ENCODE measurements at places on chromosomes 4 and X.

DNA sequence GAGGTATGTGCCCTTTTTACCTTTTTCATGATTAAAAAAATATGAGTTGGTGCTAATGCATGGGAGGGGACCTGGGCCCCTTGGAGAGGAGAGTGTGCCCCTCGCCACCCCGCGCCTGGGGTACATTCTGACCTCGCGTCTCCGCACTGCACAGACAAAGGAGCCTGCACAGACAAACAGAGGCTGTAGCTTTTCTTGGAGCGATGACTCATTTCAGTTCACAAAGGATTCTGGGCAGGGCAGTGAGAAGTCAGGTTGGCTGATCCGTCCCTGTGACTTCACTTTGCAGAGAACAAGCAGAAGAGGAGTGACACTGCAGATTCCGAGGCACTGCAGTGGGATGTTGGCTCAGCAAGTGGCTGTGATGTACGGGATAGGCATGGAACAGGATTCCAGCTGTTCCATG lies 82.9 kb downstream of the STOX2 start:
- no peak for DNase-seq

DNA sequence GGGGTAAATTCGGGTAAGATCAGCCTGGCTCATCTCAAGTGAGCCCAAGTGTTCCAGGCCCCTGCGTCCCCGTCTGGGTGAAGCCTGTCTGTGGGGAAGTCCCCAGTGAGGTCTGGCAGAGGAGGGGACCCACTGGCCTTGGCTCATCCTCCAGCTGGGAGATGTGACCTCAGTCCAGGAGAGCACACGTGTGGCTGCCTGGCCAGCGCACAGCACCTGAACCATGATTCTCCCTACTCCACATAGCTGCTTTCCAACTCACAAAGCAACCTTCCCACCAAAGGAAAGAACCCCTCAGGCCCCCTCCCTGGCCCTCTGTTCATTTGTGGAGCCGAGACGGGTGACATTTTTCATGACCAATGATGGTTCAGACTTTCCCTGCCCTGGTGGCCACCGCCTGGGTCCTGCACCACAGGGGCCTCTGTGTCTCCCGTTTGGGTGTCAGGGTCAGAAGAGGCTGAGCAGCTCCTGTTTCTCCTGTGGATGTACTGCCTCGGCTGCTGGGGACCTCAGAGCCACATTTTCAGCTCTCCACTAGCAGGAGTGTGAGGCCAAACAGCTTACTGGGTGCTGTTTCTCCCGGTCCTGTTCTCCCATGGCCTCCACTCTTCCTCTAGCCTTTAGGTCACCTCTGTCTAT lies 111.4 kb downstream of the CPZ start:
- no peak for DNase-seq

- no peak for DNase-seq
Measured at GRCh38 chr4:41613821-41614220, 75.9 kb downstream of the LIMCH1 start.

- no peak for DNase-seq
Measured at GRCh38 chrX:2714551-2714950, 23.5 kb downstream of the CD99 start.

DNA sequence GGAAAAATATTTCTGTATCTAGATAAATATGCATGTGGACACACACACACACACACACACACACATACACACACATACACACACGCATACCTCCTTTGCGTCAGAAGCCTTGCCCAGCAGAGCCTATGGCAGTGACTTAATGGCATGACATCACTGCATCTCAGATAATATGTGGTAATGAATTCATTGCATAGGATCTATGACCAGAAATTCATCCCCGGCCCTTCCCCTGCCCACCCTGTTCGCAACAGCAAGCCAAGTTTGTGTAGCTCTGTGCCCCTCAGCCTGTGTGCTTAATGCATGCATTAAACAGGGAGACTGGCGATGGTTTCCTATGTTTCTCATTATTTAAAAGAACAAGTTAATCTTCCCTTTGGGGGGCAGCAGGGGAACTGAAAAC lies 120.7 kb downstream of the NKX6-1 start:
- no peak for DNase-seq

- no peak for DNase-seq
Measured at GRCh38 chrX:25968920-25969319, 169.2 kb upstream of the MAGEB18 start.

GRCh38 chrX:69161786-69162349 lies 3.4 kb downstream of the PJA1 start:
- DNase-seq = no peak

- no peak for DNase-seq
Measured at GRCh38 chr4:141977433-141977832, 341.1 kb downstream of the IL15 start.

DNA sequence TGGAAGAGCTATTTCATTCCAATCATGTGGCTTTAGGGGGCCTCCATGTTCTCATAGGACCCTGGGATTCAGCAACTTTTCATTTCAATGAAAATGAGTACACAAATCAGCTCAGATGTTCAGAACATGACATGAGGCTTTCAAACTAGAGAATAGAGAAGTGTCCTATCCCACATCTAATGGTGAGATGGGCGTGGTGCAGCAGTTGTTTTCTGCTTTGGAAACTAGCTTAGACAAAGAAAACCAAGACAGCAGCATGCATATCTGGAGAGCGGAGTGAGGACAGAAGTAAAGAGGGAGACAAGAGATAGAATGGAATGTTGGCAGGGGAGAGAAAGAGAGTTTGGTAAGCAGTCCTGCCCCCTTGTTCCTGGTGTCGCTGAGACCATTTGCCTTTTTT lies 1009.1 kb upstream of the IGFBP7 start:
- no peak for DNase-seq

DNA sequence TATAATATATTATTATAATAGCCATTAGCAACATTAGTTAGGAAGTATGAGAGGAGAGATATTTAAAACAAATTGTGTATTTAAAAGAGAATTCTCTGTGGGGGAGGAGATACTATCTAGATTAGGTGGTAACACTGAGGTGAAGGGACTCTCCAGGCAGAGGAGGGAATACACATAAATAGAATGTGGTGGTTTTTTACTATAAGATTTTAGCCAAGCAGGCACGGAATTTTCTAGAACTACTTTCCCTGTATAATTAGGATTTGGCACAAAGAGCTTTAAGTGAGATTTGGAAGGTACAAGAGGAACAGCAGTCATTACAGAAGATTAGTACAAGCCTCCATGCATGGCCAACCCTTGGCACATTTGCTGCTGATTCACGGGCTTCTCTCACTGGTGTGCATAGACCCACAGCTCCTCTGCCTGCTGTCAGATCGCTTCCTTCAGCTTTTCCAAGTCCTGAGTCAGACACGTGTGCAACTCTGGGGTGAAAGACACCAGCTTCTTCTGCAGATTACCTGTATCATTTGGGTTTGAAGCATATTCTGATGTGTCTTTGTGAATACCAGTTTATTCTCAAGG lies 685.5 kb downstream of the KCTD8 start:
- DNase-seq = no peak

GRCh38 chrX:99445336-99445735 lies 964.7 kb downstream of the PCDH19 start:
- no peak for DNase-seq

DNA sequence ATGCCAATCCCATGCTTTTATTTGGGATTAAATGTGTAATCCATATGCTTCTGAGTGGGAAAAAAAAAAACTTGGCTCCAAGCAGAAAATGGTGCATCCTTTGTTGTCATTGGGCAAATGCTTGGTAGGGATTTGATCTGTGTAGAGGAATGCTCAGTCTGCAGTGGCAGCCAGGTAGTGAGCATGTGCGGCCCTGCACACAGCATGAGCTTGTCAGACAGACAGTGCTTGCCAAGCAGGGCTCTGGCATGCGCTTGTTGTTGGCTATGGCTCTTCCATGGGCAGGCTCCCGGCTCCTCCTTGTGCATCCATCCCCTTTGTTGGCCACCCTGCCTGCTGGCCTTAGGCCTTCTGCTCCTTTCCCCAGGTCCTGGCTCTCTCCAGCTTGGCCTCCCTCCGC lies 130.3 kb downstream of the GPR143 start:
- DNase-seq = no peak

DNA sequence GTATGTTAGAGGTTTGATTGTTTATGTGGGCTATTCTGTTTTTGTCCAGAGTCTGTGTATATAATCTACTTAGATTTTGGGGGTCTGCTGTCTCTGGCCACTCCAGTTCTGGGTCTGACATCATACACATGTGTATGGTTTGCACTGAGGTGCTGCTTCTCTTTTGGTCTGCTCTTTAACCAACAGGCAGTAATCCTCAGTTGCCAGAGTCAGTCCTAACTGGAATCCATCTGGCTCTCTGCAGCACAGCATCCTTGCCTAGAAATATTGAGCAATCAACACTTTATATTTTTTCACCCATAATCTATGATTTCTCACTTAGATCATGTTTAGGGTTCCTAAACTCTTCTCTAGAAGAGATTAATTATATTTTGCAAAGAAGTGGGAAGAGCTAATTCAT lies 98.3 kb upstream of the SFRP2 start:
- no peak for DNase-seq

GRCh38 chr4:121192480-121192879 lies 28.4 kb upstream of the TNIP3 start:
- DNase-seq = no peak

DNA sequence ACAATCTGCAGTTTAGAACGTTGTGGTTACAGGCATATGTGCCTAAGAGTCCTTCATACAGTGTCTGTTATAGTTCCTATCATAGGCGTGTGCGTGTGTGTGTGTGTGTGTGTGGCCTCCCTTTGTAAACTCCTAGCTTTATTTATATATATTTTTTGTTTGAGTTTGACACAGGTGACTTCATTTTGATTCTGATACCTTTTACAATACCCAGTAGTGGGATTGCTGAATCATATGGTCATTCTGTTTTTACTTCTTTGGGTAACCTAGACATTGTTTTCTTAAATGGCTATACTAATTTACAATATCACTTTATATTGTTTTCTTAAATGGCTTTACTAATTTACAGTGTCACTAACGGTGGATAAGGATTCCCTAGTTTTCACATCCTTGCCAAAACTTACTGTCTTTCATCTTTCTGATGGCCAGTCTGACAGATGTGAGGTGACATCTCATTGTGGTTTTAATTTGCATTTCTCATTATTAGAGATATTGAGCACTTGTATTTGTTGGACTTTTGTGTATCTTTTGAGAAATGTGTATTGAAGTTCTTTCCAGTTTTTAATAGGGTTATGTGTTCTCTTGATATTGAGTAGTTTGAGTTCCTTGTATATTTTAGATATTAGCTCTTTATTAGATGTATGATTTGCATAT lies 211.1 kb upstream of the NUDT6 start:
- no peak for DNase-seq

GRCh38 chr4:181566490-181566889 lies 676.7 kb upstream of the TENM3 start:
- no peak for DNase-seq
